AML-193 (cell line): ENCODE measurements at places on chromosomes 7 and 10.

DNA sequence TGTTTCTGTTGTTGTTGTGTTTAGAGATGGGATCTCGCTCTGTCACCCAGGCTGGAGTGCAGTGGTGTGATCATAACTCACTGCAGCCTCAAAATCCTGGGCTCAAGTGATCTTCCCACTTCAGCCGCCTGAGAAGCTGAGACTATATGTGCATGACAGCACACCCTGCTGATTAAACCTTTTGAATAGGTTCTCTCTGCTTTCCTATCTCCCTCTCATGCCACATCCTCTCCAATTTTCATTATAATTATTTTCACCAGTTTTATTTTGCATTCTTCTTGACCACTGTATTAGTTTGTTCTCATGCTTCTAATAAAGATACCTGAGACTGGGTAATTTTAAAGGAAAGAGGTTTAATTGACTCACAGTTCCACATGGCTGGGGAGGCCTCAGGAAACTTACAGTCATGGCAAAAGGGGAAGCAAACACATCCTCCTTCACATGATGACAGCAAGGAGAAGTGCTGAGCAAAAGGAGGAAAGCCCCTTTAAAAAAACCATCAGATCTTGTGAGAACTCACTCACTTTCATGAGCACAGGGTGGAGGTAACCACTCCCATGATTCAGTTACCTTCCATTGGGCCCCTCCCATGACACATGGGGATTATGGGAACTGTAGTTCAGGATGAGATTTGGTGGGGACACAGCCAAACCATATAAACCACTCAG lies 12.9 kb downstream of the AGK start:
- DNase-seq: no peak

GRCh38 chr10:110009736-110010475 lies 2.1 kb downstream of the ADD3 start:
- no peak for DNase-seq

DNA sequence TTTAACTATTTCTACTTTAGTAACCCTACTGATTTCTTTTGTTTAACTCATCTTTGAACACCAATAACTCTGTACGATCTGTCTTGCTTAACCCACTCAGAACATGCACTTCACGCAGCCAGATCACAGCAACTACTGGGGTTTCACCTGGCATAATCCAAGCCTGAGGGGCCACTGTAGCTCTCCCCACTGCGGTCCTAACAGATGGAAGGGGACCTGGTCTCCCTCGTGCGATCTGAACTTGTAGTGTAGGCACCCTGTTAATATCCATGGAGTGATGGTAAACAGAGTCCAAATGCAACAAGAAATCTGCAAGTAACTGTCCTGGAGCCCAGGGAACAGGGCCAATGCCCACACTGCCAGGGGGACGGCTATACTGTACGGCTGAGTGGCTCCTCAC lies 45.5 kb downstream of the INSIG1 start:
- no peak for DNase-seq

DNA sequence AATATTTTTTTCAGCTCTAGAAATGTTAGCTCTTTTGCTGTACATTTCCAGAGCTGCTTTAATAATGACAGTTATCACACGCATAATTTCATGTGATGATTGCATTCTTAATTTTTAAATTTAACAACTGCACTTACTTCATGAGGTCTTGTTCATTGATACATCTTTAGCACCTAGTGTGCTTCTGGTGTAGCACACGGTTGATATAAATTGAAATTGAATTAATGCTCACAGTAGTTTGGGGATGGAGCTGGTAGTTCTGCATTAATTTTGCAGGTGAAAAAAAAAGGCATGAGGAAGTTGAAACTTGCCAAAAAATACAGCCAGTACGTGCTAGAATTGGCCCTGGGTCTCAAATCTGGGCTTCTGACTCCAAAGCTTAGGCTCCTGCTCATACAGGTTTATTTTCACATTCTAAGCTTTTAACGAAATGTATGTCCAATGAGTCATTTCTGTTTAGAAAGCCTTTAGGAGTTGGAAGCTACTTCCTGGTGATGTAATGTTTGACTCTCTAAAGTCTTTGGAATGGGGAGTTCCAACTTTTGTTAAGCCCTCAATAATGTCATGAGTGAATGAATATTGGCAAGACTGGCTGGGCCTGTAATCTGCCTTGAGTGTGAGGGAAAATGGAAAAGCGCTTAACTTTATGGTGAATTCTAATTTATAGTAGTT lies 62.5 kb downstream of the DAGLB start:
- DNase-seq: no peak
